ENCODE measurements at places on chromosomes 11 and 22. TPM values are rescaled to one million over a fixed set of nuclear protein-coding genes. Genes with fewer than 3 reads are reported as not detected.

The FGF19 gene
- total RNA-seq, result 0.09 TPM

The CLDN25 gene
- not detected for total RNA-seq

The ANKK1 gene
- total RNA-seq, result 0.22 TPM

The HIPK3 gene
- 33.1 TPM for total RNA-seq

The BDNF gene
- total RNA-seq, result 2.1 TPM

The MPEG1 gene
- not detected for total RNA-seq

The POU2AF2 gene
- total RNA-seq, result not detected

DNA sequence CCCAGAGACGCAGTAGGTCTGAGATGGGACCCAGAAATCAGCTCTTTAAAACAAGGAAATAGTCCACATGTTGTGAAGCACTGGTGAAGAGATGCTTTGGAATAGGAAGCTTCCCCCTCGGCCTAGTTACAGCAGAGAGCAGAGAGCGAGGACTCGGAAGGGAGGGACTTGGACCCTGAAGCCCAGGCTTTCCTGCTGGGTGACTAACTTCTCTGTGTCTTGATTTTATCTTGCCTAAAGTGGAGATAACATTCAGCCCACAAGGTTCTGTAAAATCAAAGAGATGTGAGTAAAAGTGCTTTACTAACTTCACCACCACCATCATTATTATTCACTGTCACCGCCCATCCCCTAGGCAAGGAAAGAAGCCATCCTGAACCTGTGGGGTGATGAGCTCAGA, 58.4 kb downstream of the THAP12 start:
- no peak for DNase-seq
- peaks cover 51% of the 10 kb centered on the region for H3K27me3 ChIP-seq
- H3K36me3 ChIP-seq, result no peaks in the 10 kb centered on the region
- peak overlapping the region; percentile 58 for H3K4me3 ChIP-seq
- no peak overlapping the region for H3K27ac ChIP-seq

DNA sequence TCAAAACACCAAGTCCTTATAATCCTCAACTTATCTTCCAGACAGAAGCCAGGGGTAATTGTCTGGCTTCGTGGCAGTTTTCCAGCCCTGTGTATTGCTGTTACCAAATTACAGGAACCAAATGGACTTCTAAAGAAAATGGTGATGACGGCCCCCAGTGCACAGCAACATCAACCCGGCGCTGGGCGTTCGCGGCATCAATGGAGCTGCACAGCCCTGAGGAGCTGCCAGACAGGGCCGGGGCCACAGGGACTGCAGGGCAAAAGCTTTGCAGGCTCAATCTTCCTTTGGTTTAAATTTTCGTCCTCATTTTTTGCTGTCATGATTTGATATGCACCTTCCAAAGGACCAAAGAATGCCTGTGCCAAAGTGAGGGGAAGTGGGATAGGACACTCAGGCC, 292.5 kb downstream of the BRD1 start:
- H3K36me3 ChIP-seq, result no peaks in the 10 kb centered on the region
- no peak overlapping the region for H3K27ac ChIP-seq
- peaks cover 36% of the 10 kb centered on the region for H3K4me1 ChIP-seq
- no peaks in the 10 kb centered on the region for H3K27me3 ChIP-seq
- DNase-seq, result no peak
- H3K4me3 ChIP-seq, result no peak overlapping the region

GRCh38 chr11:111532365-111532709, 8.2 kb upstream of the LAYN start:
- peaks cover 29% of the 10 kb centered on the region for H3K27me3 ChIP-seq
- peaks cover 9% of the 10 kb centered on the region for H3K4me1 ChIP-seq
- H3K27ac ChIP-seq, result no peak overlapping the region
- H3K4me3 ChIP-seq, result no peak overlapping the region
- no peaks in the 10 kb centered on the region for H3K36me3 ChIP-seq

GRCh38 chr22:47795477-47796127, 1033.2 kb downstream of the TBC1D22A start:
- H3K36me3 ChIP-seq, result no peaks in the 10 kb centered on the region
- H3K4me1 ChIP-seq, result no peaks in the 10 kb centered on the region
- no peak overlapping the region for H3K27ac ChIP-seq
- H3K27me3 ChIP-seq, result no peaks in the 10 kb centered on the region
- no peak overlapping the region for H3K4me3 ChIP-seq
- DNase-seq, result peak; percentile 15

DNA sequence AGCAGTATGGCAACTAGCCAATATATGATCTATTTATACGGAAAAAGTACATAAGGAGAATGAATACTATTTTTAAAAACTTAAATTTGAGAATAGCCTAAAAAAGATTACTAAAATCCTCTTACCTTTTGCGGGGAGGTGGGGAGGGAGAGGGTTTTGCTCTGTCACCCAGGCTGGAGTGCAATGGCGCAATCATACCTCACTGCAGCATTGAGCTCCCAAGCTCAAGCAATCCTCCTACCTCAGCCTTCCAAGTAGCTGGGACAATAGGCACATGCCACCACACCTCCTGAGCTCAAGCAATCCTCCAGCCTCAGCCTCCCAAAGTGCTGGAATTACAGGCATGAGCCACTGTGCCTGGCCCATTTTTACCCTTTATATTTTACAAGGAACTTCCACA, 82.0 kb downstream of the TTC28 start:
- no peak overlapping the region for H3K4me3 ChIP-seq
- DNase-seq, result no peak
- no peaks in the 10 kb centered on the region for H3K27me3 ChIP-seq
- no peaks in the 10 kb centered on the region for H3K4me1 ChIP-seq
- H3K36me3 ChIP-seq, result no peaks in the 10 kb centered on the region

DNA sequence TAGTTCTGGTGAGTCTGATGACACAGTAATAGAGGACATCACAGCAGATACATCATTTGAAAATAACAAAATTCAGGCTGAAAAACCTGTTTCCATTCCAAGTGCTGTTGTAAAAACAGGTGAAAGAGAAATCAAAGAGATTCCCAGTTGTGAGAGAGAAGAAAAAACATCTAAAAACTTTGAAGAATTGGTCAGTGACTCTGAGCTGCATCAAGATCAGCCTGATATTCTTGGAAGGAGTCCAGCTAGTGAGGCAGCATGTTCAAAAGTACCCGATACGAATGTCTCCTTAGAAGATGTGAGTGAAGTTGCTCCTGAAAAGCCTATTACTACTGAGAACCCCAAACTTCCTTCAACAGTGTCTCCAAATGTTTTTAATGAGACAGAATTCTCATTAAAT, 38.7 kb downstream of the RTN3 start:
- H3K4me1 ChIP-seq, result no peaks in the 10 kb centered on the region
- H3K36me3 ChIP-seq, result no peaks in the 10 kb centered on the region
- no peak overlapping the region for H3K27ac ChIP-seq
- H3K4me3 ChIP-seq, result no peak overlapping the region
- DNase-seq, result no peak

DNA sequence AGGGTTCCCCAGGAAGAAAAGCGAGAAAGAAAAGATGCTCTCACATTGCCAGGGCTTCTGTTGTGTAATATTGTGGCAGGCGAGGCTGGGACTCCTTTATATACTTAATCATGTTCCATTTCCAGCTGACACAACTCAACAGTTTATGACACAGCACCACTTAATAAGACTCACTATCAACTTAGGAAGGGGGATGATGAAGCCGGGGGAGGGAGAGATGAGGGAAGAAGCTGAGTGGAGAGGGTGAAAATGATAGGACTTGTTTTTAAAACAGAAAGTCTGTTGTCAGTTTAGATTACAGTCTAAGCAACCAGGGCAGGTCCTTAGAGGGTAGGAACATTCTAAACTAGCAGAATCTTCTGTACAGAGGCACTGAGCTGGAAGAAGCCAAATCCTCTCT, 397.0 kb downstream of the NXPE2 start:
- H3K36me3 ChIP-seq, result no peaks in the 10 kb centered on the region
- no peak overlapping the region for H3K4me3 ChIP-seq
- H3K27ac ChIP-seq, result no peak overlapping the region
- H3K27me3 ChIP-seq, result no peaks in the 10 kb centered on the region

- peaks cover 3% of the 10 kb centered on the region for H3K4me1 ChIP-seq
- no peak overlapping the region for H3K27ac ChIP-seq
- H3K27me3 ChIP-seq, result no peaks in the 10 kb centered on the region
- H3K36me3 ChIP-seq, result no peaks in the 10 kb centered on the region
- no peak overlapping the region for H3K4me3 ChIP-seq
Measured at GRCh38 chr11:37972691-37973090, 1374.7 kb upstream of the RAG2 start.

- no peak overlapping the region for H3K27ac ChIP-seq
- H3K36me3 ChIP-seq, result no peaks in the 10 kb centered on the region
- no peak for DNase-seq
- H3K4me1 ChIP-seq, result no peaks in the 10 kb centered on the region
- peaks cover 99% of the 10 kb centered on the region for H3K27me3 ChIP-seq
Measured at GRCh38 chr22:22197993-22198402, 46.6 kb upstream of the VPREB1 start.

DNA sequence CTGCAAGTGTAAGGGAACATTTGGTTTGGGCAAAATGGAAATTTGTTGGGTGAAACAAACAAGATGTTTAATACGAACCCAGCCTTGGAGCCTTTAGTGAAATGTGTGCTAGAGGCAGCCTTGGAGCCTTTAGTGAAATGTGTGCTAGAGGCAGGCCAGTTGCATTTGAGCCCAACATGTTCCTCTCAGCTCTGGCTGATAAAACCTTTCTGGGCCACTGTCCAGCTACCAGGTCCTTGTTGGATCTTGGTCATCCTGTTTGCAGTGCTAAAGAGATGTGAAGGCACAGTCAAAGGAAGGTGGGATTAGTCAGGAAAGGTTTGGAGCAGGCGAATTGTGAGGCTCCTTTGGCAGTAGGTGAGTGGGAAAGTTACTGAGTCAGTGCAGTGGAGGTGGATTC, 48.9 kb downstream of the CEP164 start:
- no peaks in the 10 kb centered on the region for H3K36me3 ChIP-seq
- H3K27ac ChIP-seq, result no peak overlapping the region
- DNase-seq, result no peak
- H3K27me3 ChIP-seq, result no peaks in the 10 kb centered on the region

- H3K27ac ChIP-seq, result no peak overlapping the region
- H3K27me3 ChIP-seq, result peaks cover 15% of the 10 kb centered on the region
- peak overlapping the region; percentile 97 for H3K4me3 ChIP-seq
Measured at GRCh38 chr11:119107538-119108145, 498 bp downstream of the C2CD2L start.

DNA sequence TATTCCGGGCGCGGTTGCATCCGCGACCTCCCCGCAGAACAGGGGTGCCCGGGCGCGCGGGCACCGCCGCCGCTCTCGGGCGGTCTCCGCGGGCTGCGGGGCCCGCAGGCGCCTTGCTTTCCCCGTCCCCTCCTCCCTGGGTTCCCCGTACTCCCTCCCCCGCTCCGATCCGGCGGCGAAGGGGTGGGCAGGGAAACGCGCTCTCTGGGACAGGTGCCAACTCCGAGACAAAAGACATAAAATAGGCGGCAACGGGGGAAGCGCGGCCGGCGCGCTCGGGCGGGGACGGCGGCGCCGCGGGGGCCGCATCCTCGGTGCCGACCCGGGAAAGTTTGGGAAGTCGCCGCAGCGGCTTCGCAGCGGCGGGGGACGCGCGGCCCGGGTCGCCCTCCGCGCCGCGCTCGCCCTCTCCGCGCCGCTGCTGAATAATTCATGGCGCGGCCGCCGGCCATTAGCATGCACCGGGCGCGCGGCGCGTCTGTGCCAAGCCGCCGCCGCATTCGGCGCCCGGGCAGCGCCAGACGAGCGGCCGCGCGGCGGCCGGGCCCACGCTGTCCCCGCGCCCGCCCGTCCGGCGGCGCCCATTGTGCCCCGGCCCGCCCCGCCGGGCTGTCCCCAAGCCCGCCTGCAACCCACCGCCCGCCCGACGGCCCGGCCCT, 78.7 kb upstream of the PPARA start:
- H3K4me1 ChIP-seq, result peaks cover 5% of the 10 kb centered on the region
- no peak overlapping the region for H3K27ac ChIP-seq
- peak overlapping the region; percentile 63 for H3K4me3 ChIP-seq

DNA sequence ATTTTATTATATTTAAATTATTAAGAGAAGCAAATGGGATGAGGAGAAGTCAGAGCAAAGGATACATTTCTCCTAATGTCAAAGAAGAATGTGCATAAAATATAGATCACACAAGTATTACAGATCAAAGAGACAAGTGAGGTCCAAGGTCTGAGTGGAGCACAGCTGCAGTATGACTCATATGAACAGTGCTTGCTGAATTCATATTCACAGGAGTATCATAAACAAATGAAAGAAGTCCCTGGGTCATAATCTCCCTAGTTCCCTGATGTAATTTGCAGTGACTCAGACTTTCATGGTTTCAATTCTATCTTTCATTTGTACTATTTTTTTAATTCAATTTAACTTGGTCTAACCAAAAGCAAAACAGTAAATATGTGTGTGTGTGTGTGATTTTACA, 499.0 kb upstream of the CCDC179 start:
- no peak for DNase-seq
- no peaks in the 10 kb centered on the region for H3K4me1 ChIP-seq
- no peak overlapping the region for H3K4me3 ChIP-seq
- H3K27me3 ChIP-seq, result no peaks in the 10 kb centered on the region

GRCh38 chr11:28303477-28304191, 195.4 kb downstream of the METTL15 start:
- H3K4me1 ChIP-seq, result no peaks in the 10 kb centered on the region
- H3K4me3 ChIP-seq, result no peak overlapping the region
- no peaks in the 10 kb centered on the region for H3K27me3 ChIP-seq
- DNase-seq, result no peak
- H3K36me3 ChIP-seq, result no peaks in the 10 kb centered on the region

GRCh38 chr11:66020618-66021357, 5.5 kb downstream of the CATSPER1 start:
- no peak overlapping the region for H3K27ac ChIP-seq
- no peak for DNase-seq
- H3K36me3 ChIP-seq, result no peaks in the 10 kb centered on the region
- H3K4me1 ChIP-seq, result no peaks in the 10 kb centered on the region
- no peak overlapping the region for H3K4me3 ChIP-seq

DNA sequence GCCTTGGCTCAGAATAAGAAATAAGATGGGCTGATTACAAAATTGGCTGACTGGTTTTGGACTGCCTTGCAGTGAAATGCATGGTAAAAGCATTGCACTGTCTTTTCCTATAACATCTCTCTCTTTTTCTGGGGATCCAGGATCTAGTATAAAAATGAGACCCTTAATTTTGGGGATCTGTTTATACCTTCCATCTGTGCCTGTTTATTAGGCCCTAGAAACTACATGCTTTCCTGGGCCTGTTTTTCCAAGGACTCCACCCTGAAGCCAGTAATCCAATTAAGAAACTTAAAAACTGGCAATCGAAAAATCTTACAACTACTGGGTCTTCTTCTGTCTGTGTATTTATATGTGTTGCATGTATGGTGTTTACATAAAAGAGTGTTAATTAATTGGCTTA, 14.5 kb downstream of the HORMAD2 start:
- H3K27ac ChIP-seq, result no peak overlapping the region
- H3K27me3 ChIP-seq, result peaks cover 5% of the 10 kb centered on the region
